ENCODE measurements at places on chromosomes 2 and 18.

DNA sequence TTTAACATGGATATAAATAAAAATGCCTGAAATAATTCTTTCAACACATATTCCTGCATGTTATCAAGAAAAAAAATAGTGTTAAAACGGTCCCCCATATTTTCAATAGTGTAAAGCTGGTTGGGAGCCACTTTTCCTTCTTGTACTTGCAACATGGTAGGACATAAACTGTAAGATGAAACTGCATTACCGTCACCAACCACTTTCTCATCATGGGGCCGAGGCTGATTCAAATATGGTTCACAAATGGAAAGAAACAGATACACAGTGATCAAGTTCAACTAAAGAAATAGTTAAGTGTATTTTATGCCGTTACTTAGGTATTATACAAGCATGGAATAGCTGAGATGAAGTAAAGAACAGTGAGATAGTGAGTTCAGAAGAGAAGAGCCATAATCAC is 360.7 kb downstream of the ZEB2 start:
- no peak for DNase-seq

DNA sequence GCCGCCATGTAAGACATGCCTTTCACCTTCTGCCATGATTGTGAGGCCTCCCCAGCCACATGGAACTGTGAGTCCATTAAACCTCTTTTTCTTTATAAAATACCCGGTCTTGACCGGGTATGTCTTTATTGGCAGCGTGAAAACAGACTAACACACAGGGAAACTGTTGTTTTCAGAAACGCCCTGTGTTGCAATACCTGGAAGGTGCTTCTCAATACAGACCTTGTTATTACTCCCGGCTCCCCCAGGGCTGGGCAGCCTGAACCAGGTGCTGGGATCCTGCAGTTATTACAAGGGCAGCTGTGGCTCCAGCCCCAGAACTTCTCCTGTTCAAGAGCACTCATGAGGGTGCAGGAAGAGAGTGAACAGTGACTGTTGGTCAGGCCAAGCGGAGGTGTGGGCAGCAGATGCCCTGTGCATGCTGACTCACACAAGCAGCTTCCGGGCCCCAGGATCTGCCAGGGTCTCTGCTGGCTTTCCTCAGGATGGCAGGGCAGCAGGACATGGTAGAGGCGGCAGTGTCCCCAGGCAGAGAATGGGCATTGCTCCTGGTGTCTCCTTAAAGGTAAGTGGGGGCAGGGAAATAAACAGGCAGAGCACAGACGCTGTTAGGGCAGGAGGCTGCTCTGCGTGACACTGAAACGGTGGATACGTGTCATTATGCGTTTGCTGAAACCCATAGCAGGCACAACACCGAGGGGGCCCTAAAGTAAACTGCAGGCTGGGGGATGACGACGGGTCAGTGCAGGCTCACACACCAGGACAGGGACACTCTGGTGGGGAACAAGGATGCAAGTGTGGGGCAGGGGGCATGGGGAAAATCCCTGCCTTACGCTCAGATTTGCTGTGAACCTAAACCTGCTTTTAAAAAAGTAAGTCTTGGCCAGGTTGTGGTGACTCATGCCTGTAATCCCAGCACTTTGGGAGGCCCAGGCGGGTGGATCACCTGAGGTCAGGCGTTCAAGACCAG is 89.1 kb downstream of the NDUFA10 start:
- DNase-seq = no peak

DNA sequence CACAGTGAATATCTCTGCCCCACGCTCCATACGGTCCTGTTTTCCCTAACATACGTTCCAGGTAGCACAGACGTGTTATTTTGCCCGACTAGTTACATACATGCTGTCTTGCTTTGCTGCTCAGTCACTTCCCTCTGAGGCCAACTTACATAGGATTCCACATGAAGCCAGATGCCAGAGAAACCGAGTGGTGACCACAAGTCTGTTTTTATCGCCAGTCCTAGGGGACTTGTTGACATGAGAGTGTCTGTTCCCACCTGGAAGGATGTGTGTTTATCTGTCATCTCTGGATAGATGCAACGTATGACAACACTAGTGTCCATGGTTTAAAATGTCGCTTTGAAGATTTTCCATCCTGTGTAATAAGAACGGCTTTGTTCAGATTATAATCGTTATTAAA is 32.6 kb downstream of the PMAIP1 start:
- no peak for DNase-seq

- DNase-seq = no peak
These were observed 316.5 kb downstream of the CCDC178 start for GRCh38 chr18:33123862-33124518.

- no peak for DNase-seq
These were observed 121.1 kb downstream of the ACOXL start for GRCh38 chr2:110853516-110853915.

- DNase-seq = no peak
These were observed 39.1 kb downstream of the B3GNT2 start for GRCh38 chr2:62234755-62235655.

DNA sequence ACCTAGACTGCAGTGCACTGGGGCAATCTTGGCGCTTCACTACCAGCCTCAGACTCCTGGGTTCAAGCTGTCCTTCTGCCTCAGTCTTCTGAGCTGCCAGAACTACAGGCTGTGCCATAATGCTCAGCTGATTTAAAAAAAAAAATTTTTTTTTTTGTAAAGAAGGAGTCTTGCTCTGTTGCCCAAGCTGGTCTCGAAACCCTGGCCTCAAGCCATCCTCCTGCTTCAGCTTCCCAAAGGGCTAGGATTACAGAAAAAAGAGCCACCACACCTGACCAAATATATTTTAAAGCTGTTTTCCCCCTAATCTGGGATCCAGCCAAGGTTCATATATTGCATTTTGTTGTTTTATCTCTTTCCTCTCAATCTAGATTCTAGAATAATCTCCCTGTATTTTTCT is 82.2 kb downstream of the RAB31 start:
- no peak for DNase-seq

- no peak for DNase-seq
These were observed 222.0 kb upstream of the RAB6C start for GRCh38 chr2:129757366-129757914.

DNA sequence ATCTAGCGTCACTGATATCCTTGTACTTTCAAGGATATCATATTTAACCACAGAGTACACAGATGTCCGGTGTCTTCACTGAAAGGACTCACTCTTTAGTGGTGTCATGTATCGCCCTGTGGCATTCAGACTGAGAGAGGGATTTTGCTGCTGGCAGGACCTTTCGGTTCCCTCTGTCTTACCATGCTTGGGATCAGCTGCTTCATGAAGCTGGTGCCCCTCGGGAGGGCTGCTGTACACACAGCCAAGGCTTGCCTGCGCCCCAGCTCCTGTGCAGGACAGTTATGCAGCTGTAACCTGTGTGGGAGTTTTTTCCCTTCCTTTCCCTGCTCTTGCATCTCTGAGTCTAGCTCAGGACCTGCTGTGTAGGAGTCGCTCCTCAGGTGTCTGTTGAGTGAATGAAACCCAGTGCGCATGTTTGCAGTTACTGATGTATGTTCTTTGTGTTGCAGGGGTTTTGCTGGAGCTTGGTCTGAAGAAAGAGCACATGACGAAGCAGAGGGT is 64.4 kb downstream of the GREB1 start:
- no peak for DNase-seq

GRCh38 chr18:2274613-2275012 is 296.7 kb downstream of the METTL4 start:
- DNase-seq = no peak

GRCh38 chr18:77065221-77065981 is 67.2 kb downstream of the MBP start:
- no peak for DNase-seq

- DNase-seq = no peak
These were observed 134.2 kb upstream of the HNRNPA3 start for GRCh38 chr2:177078416-177078815.

DNA sequence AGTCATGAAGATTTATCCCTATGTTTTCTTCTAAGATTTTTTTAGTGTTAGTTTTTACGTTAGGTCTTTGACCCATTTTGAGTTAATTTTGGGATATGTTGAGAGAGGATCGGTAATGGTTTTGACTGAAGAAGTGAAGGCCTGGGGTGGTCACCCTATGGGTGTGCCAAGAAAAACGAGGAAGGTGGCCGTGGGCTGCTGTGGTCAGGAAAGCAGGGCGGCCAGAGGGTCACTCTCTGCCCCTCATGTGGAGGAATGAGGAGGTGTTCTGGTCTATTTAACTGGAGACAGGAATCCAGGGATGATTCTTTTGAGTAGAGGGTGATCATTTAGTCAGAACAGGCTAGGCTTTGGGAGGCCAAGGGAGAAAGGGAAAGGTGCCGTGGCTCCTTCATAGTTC is 50.7 kb downstream of the MYO7B start:
- DNase-seq = no peak

- no peak for DNase-seq
These were observed 63.2 kb downstream of the MOGAT1 start for GRCh38 chr2:222734703-222735014.

DNA sequence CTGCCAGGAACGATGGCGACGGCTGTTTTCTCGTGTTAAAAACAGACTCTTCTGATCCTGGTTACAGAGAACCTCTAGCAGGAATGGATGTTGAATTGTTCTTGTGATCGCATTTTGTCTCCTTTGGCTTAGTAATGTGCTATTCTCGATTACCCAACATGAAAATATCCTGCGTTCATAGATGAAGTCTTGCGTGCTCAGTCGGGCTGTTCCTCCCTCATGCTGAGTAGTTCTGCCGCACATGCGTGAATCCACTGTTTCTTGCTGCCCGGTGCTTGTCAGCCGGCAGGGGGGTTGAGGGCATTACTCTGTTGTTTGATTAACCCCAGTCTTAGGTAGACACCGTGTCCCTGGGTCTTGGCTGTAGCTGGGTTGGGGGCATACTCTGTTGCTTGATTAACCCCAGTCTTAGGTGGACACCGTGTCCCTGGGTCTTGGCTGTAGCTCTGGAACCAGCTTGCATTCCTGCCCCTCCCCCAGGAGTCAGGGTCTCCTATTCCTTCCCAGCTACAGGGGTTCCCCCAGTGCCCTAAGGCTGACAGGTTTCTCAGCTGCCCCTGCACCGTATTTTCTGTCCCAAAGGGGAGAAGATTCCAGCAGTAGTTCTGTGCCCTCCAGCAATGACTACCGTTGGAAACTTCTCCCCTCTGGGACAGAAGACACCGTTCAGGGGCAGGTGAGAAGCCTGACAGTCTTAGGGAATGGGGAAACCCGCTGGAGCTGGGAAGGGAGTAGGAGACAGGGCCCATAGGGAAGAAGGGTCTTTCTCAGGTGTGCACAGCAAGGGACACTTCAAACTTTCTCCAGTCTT is 22.1 kb upstream of the ASB1 start:
- DNase-seq = no peak

DNA sequence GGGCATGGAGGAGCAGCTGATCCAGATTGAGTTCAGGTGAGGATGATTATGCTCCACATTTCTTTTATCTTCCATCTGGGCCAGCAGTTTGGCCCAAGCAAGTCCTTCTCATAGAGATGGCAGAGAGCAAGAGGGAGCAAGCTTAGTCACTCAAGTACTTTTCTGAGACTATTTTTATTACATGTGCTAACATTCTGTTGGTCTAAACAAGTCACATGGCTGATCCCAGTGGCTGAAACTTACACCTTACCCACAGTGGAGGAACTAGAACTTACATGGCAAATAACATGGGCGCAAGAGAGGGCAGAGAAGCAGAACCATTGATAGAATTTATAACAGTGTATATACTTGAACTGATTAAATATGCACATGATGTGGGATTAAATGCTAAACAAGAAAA is 105.7 kb downstream of the KYNU start:
- no peak for DNase-seq

DNA sequence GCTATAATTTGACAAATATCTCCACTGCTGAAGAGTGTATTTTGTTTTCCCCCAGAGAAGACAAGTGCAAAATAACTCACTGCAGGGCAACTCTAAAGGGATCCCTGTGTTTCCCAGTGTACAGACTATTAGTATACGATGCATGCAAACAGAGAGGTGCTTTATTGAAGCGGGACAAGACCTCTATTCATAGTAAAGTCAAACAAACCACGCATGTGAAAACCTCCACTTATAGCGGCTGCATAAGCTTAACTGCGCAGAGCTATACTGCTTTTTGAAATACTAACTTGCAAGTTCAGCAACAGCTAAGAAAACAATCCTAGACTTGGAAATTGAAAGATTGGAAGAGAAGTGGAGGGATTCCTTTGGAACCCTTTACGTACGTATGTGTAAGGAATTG is 15.6 kb downstream of the RNF144A start:
- DNase-seq = no peak

GRCh38 chr2:112065486-112065885 is 10.4 kb downstream of the TMEM87B start:
- DNase-seq = no peak

- DNase-seq = no peak
These were observed 130.8 kb upstream of the HS6ST1 start for GRCh38 chr2:128449226-128450061.

DNA sequence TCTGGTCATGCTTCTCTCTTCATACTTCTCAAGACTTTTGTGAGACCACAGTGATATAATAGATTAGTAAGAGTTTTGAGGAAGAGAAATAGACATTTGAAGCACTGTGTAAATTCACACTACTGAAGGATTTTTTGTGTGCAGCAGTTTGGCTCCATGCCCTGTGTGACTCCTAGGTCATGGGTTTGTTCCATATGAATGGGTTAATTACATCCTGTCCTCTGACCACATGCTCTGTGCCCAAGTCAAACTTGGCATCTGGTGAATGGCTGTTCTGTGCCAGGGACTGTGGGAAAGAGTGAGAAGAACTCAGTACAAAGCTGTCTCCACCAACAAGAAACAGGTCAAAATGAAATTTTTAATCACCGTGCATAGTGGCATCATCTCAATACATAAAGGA is 304.0 kb downstream of the LNPK start:
- no peak for DNase-seq

DNA sequence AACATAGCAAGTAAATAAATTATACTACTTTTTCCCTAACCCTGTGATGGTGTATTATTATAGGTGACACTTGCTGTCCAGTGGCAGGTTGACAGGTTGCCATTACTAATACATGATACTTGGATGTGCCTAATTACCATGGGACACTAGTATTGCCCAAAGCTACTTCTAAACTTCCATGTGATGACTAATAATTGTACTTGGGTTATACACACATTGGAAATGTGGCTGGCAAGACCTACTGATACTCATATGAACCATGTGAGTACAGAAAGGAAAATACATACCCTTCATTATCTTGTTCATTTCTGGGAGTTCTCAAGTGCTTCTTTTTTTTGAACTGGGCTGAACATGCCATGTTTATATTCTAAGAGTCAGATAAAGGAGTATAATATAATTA is 156.4 kb downstream of the IKZF2 start:
- no peak for DNase-seq

GRCh38 chr2:75276093-75277029 is 77.0 kb upstream of the TACR1 start:
- DNase-seq = no peak

- DNase-seq = no peak
These were observed 260.4 kb upstream of the SIX3 start for GRCh38 chr2:44680983-44681531.

DNA sequence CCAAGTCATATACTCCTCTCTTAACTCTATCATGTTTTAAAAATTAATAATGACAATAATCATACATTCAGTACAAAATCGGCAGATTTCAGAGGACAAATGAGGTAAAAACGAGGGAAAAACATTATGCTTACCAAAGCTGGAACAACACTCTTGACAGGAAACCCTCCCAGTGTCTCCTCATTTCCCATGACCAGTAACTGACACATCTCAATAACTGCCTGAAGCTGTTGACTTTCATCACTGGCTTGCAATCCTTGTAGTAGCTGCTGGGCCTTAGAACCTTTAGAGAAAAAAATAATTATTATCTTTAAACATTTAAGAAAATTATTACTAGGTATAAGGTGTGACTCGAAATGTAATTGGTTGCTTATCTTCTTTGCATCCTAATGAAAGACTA is 103.6 kb downstream of the TRIP12 start:
- no peak for DNase-seq
